MM.1S (cell line): ENCODE measurements at places on chromosomes 5 and 9.

DNA sequence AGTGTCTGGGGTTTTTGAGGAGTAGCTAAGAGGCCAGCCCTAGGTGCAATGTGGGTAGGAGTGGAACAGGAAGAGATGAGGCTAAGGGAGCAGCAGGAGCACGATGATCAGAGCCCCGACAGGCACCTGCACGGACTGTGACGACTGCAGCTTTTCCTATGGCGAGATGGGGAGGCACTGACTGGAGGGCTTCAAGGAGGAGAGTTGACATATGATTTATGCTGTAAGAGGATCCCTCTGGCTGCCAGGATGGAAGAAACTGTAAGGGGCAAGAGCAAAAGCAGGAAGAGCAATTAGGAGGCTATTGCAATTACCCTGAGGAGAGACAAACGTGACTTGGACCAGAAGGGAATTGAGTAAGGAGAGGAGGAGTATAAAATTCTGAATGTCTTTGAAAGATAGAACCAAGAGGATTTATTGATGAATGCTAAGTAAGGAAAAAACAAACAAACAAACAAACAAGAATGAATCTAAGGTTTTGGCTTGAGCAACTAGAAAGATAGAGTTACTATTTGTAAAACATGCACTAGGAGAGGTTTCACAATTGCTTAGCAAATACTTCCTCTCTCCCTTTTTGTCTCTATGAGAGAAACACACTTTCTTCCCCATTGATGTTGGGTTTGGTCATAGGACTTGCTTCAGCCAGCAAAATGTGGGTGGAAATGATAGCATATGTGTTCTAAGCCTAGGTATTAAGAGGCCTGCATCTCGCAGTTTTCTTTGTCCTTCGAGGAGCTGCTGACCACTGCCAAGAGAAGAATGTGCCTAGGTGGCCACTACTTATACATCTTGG lies 32.9 kb downstream of the TRPC7 start:
- DNase-seq = no peak

- DNase-seq = no peak
These were observed 164.4 kb downstream of the SEMA5A start for GRCh38 chr5:9381464-9381863.

DNA sequence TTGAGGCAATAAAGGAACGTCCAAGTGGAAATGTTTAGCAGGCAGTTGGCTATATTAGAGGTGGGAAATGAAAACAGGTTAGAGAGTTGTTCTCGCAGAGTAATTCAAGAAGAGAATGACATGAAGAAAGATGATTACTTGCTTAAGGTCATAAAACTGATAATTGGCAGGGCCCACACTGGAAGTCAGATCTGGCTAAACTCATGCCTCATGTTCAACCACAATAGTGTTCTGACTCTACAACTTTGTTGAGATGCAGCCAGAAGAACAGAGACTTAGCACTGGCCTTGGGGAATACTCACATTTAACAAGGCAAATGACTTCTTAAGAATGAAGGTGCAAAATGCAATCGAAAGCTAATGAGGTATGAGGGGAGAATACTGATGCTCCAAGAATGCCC lies 27.2 kb upstream of the TNFSF8 start:
- no peak for DNase-seq

DNA sequence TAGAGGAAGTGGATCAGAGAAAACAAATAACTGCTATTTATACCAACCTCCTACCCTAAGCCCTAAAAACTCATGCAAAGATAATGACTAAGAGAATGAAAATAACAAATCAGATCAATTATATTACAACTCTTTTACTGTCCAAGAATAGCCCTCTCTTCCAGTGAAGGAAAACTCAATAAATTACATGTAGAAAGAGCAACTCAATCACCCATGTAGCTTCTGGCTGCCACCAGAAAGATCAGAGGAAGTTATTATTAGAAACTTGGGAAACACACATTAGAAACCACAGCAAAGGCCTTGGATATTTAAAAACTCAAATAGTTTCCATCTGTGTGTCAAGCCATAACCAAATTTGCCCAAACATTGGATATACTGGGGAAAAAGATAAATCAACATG lies 134.0 kb upstream of the TARS1 start:
- no peak for DNase-seq

DNA sequence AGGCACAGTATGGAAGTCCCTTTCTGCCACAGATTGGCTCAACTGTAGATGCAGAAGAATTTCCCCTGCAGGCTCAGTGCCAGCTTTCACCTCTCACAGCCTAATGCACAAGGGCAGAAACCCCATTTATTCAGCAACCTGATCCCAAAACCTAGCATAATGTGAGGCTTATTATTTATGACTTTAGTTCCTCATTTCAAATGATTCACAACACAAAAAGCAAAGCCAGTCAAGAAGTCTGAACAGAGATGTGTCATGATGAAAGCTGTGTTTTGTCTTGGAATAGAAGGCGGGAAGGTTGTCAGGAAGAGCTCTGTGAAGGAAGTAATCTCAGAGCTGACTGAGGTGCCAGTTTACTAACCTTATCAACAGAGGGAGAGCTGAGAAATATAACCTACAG lies 369.7 kb downstream of the LRRC70 start:
- DNase-seq = no peak

GRCh38 chr5:62671479-62671878 lies 92.9 kb downstream of the LRRC70 start:
- no peak for DNase-seq

DNA sequence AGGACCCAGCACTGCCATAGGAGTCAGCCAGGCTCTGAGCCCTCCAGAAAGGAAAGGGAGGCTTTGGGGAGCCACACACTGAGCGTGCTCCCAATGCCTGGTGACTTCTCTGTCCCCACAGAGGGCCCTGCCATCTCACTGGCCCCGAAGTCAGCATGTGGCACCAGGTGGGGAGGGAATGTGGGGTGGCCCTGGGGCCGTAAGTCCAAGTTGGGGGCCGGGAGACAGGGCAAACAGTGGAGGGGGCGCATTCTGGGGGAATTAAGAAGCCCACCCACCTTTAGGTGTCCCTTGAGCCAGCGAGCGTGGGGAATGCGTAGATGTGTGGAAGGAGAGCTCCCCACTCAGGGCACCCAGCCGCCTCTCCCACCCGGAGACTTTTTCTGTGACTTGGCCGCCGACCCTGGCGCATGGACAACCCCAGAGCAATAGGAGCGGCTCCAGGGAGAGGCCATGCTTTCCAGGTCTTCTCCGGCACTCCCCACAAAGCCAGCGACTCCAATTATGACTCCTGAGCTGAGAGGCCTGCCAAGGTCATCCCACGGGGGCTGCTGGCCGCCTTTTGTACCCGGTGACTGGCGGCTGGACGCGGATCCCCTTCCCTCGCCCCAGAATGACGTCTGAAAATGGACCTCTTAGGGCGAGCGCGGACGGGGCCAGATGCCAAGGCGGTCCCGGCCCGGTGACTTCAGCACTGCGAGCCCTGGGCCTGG lies 9.8 kb downstream of the IRX1 start:
- no peak for DNase-seq

DNA sequence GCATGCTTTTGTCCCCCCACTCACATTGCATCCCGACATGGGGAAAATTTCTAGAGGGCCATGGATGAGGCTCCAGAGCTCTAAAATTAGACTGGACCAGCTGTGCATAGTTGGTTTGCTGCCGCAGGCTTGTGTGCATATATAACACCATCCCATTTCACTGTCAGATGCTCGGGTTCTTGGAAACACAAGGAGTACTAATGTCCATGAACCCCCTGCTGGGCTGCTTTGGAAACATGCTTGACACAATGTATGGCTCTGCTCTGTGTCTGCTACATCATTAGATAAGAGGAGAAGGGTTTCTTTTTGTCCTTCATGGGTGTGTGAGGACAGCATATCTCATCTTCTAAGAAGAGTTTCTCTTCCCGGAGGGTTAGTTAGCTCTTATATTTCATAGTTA lies 292.1 kb upstream of the RORB start:
- no peak for DNase-seq

- DNase-seq = no peak
These were observed 54.5 kb upstream of the IL17B start for GRCh38 chr5:149433524-149434131.

- no peak for DNase-seq
These were observed 29.0 kb downstream of the THBS4 start for GRCh38 chr5:80064124-80064523.

- no peak for DNase-seq
These were observed 211.8 kb downstream of the ARRDC3 start for GRCh38 chr5:91171322-91171721.

- DNase-seq = no peak
These were observed 68.0 kb upstream of the CTNNA1 start for GRCh38 chr5:138685193-138685745.

GRCh38 chr5:122118356-122118948 lies 10.9 kb upstream of the ZNF474 start:
- no peak for DNase-seq

DNA sequence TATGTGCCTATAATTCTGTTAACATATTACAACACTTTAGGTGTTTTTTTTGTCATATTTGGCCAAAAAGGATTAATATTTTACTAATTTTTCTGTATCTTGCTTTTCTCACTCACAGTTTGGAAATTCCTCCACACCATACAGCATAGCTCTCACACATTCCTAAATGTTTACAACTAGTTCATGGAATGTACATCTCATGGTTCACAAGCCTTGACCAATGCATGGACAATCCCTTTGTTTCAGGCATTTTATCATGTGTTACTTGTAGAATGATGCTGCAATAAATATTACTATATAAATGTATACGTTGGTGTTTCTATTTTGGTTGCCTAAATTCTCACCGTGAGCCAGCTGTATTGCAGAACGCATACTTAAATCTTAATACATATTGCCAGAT lies 80.5 kb upstream of the SPATA31C2 start:
- DNase-seq = no peak

- DNase-seq = peak; percentile 88
These were observed 779 bp downstream of the FAM13B start for GRCh38 chr5:138032028-138032571.

DNA sequence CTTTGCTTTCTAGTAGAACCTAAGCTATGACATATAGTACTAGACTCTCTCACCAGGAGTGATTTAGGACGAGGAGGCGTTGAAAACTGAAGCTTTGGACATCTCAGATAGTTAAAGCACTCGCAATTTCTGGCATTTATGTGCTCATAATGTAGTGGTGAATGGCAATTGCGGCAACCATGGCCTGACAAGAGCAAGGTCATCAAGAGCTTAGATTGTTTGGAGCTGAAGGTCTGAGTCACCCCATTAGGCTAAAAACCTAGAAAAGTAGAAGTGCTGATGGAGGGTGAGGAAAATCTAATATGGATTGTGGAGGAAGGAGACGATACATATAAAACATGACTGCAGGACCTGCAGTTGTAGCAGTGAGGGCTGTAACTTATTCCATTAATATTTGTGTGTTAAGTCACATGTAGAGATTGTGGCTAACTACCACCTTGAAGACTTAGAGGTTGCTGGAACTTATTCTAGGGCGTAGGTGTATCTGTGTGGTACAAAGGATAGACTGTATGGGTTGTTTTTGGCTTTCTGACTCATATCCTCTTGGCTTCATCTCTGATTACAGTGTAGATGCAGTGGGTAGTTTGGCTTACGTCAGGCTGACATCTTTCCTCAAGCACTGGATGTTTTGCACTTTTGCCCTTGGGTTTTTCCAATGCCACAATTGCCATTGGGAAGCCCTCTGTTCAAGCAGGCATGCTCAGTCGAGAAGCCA lies 138.9 kb upstream of the CDKN2B start:
- no peak for DNase-seq

DNA sequence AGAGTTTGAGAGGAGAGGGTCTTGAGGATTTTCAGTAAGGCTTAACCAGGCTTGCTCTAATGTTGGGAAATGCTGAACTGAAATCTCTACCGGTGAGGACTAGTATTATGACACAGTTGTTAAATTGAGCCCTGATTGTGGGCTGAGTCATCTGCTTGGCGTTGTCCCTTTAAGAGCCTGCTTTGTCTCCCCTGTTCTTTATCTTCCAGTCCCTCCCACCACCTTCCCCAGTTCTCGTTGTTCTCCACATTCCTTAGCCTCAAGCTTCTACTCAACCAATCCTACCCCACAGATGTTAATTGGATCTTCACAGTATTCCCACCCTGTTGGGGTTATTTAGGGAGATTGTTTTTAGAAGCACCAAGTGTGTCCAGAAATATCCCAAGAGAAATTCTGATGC lies 57.6 kb downstream of the ANKRD55 start:
- DNase-seq = no peak

GRCh38 chr9:133225171-133226011 lies 16.3 kb upstream of the OBP2B start:
- DNase-seq = no peak

GRCh38 chr9:77882294-77882693 lies 149.3 kb downstream of the GNAQ start:
- no peak for DNase-seq

GRCh38 chr9:32394381-32395049 lies 10.1 kb downstream of the ACO1 start:
- DNase-seq = no peak

- no peak for DNase-seq
These were observed 287.7 kb upstream of the DAP start for GRCh38 chr5:11048760-11049159.

GRCh38 chr5:138241688-138242571 lies 28.8 kb upstream of the CDC23 start:
- DNase-seq = no peak

DNA sequence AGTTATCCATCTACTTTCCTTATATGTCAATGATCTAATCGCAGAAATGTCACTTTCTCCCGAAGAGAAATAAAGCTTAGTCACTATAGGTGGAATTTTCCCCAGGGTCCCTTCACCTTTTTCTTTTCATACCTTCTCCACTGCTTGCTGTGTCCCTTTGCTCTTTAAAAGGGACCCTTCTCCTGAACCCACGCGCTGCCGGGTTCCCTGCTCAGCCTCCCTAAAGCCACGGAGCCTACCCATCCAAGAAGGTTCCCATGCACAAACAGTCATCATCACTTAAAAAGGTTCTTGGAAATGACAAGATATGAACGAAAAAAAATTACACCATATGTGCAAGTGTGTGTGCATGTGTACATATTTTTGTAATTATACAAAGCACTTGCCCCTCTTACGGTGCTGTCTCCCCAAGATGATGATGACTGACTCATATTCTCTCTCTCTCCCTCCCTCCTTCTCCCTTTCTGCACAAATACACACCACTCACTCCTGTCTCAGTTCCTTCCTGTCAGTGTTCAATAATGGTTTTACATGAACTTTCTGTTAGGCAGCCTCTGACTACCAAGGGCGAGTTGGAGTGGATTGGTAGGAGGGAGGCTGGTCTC lies 1.5 kb upstream of the PTPRD start:
- no peak for DNase-seq

DNA sequence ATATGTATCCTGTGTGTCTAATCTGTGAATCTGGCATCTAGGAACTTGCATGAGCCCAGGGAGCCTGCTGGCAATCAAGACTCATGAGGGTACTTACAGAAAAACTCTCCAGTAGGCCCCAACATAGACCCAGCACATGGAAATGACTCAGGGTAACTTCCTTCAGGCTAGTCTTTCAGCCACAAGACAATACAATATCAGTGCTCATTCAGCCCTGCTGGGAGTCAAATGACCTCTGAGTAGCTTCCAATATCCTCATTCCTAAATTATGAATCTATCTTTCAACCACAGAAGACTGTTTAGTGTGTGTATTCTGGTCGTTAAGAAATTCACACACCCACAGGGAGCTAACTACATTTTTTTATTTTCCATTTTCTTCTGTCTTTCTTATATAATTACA lies 1273.0 kb downstream of the EFNA5 start:
- no peak for DNase-seq

- DNase-seq = peak; percentile 36
These were observed at the start of gene FAM169A for GRCh38 chr5:74865804-74866595. TSS of gene FAM169A (minus strand) at chr5:74866387. CDS start at chr5:74841676, 24,711 bp downstream.
